ENCODE measurements at places on chromosomes 5 and 9. TPM values are rescaled to one million over a fixed set of nuclear protein-coding genes. Genes with fewer than 3 reads are reported as not detected.

TRIM32 gene
- total RNA-seq, result 34.1 TPM

TMED9 gene
- 297 TPM for total RNA-seq

IL7R gene
- total RNA-seq, result 31.1 TPM

SPINK6 gene
- not detected for total RNA-seq

RANBP17 gene
- 13.6 TPM for total RNA-seq

ANP32B gene
- 35.5 TPM for total RNA-seq

SPOCK1 gene
- 77.5 TPM for total RNA-seq

GRM6 gene
- not detected for total RNA-seq

TRMO gene
- 13.3 TPM for total RNA-seq

PCDHGA11 gene
- total RNA-seq, result 12.7 TPM

SAPCD2 gene
- 0.22 TPM for total RNA-seq

PAXX gene
- 12.0 TPM for total RNA-seq

SYK gene
- under 0.01 TPM for total RNA-seq

LCN2 gene
- total RNA-seq, result not detected

IFNK gene
- not detected for total RNA-seq

ORM1 gene
- total RNA-seq, result not detected

SIT1 gene
- not detected for total RNA-seq

GAS1 gene
- total RNA-seq, result 10.3 TPM

SHISAL2B gene
- not detected for total RNA-seq

ADAMTSL2 gene
- 0.57 TPM for total RNA-seq

CTXN3 gene
- total RNA-seq, result not detected

BHMT gene
- total RNA-seq, result 0.86 TPM

SLC6A3 gene
- total RNA-seq, result not detected

FBP2 gene
- not detected for total RNA-seq

RMI1 gene
- total RNA-seq, result 11.2 TPM

PCDHGB4 gene
- total RNA-seq, result 28.2 TPM

HMMR gene
- 1.3 TPM for total RNA-seq

KLHL9 gene
- total RNA-seq, result 25.6 TPM

MEIKIN gene
- not detected for total RNA-seq

BTNL8 gene
- not detected for total RNA-seq

CDKN2B gene
- total RNA-seq, result 77.2 TPM

DDX4 gene
- total RNA-seq, result not detected

C5orf58 gene
- total RNA-seq, result under 0.01 TPM

TMEFF1 gene
- 0.88 TPM for total RNA-seq

ADAMTSL1 gene
- total RNA-seq, result 18.6 TPM

CCDC180 gene
- 0.88 TPM for total RNA-seq

SCGB3A1 gene
- not detected for total RNA-seq

PTPN3 gene
- total RNA-seq, result 0.14 TPM

SAXO1 gene
- not detected for total RNA-seq

LRRC19 gene
- not detected for total RNA-seq

MARVELD2 gene
- total RNA-seq, result 1.1 TPM

CDHR2 gene
- not detected for total RNA-seq

FPGS gene
- total RNA-seq, result 98.4 TPM

IFNA21 gene
- total RNA-seq, result not detected

PIGO gene
- 22.3 TPM for total RNA-seq

PJA2 gene
- total RNA-seq, result 156 TPM

PTGS1 gene
- total RNA-seq, result 39.2 TPM

LCN1 gene
- total RNA-seq, result not detected

IGFBPL1 gene
- total RNA-seq, result 0.43 TPM

TNFSF15 gene
- total RNA-seq, result 17.5 TPM

ROPN1L gene
- total RNA-seq, result 0.29 TPM

PTGR1 gene
- 60.3 TPM for total RNA-seq

OLFM1 gene
- total RNA-seq, result 0.44 TPM

PCDHB9 gene
- not detected for total RNA-seq

PRRT1B gene
- not detected for total RNA-seq

SPATA31A5 gene
- not detected for total RNA-seq

Data from placental pericyte (primary cell).